ENCODE measurements at places on chromosomes 7 and 10.

- no peak overlapping the region for H3K27ac ChIP-seq
- DNase-seq, result no peak
- H3K36me3 ChIP-seq, result peaks cover 7% of the 10 kb centered on the region
These were observed 51.8 kb downstream of the MGMT start for GRCh38 chr10:129518793-129519192.

DNA sequence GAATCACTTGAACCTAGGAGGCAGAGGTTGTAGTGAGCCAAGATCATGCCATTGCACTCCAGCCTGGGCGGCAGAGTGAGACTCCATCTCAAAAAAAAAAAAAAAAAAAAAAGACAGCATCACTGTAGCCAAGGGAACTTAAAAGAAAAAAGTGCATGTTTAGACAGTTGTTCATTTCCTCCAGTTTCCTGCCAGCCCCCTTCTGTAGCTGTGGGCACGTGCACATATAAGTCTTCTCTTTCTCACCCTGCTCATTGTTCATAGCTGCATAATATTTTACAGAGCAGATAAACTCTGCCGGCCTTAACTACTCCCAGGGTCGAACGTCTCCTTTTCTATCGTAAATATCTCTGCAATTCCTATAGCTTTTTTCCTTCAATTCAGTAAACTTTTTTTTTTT is 132.6 kb downstream of the LHPP start:
- H3K36me3 ChIP-seq, result no peaks in the 10 kb centered on the region
- H3K27me3 ChIP-seq, result no peaks in the 10 kb centered on the region
- H3K27ac ChIP-seq, result no peak overlapping the region
- no peaks in the 10 kb centered on the region for H3K4me1 ChIP-seq
- H3K4me3 ChIP-seq, result no peak overlapping the region

GRCh38 chr10:102762401-102763015 is 18.8 kb downstream of the WBP1L start:
- no peak overlapping the region for H3K4me3 ChIP-seq
- DNase-seq, result no peak
- H3K36me3 ChIP-seq, result peaks cover 17% of the 10 kb centered on the region

GRCh38 chr7:11127114-11127785 is 153.6 kb downstream of the PHF14 start:
- peaks cover 34% of the 10 kb centered on the region for H3K4me1 ChIP-seq
- peak overlapping the region; percentile 8 for H3K27ac ChIP-seq
- H3K4me3 ChIP-seq, result no peak overlapping the region
- no peaks in the 10 kb centered on the region for H3K36me3 ChIP-seq
- H3K27me3 ChIP-seq, result no peaks in the 10 kb centered on the region

- no peak overlapping the region for H3K4me3 ChIP-seq
- H3K27ac ChIP-seq, result no peak overlapping the region
- no peak for DNase-seq
- H3K27me3 ChIP-seq, result no peaks in the 10 kb centered on the region
These were observed 21.1 kb downstream of the ZNF282 start for GRCh38 chr7:149216402-149216801.

GRCh38 chr10:89351780-89352597 is 24.2 kb downstream of the IFIT3 start:
- no peak for DNase-seq
- peaks cover 56% of the 10 kb centered on the region for H3K4me1 ChIP-seq
- no peak overlapping the region for H3K4me3 ChIP-seq
- H3K27me3 ChIP-seq, result no peaks in the 10 kb centered on the region
- peaks cover 8% of the 10 kb centered on the region for H3K36me3 ChIP-seq
- H3K27ac ChIP-seq, result peak overlapping the region; percentile 95

- H3K4me1 ChIP-seq, result peaks cover 1% of the 10 kb centered on the region
- H3K36me3 ChIP-seq, result no peaks in the 10 kb centered on the region
- H3K27ac ChIP-seq, result no peak overlapping the region
- no peaks in the 10 kb centered on the region for H3K27me3 ChIP-seq
- DNase-seq, result no peak
- no peak overlapping the region for H3K4me3 ChIP-seq
These were observed 106.6 kb upstream of the TNS3 start for GRCh38 chr7:47688311-47689100.

- peak overlapping the region; percentile 29 for H3K27ac ChIP-seq
- H3K27me3 ChIP-seq, result no peaks in the 10 kb centered on the region
- no peaks in the 10 kb centered on the region for H3K36me3 ChIP-seq
These were observed 10.6 kb downstream of the ZCCHC24 start for GRCh38 chr10:79434821-79435251.

GRCh38 chr10:80567292-80567691 is 29.6 kb downstream of the SH2D4B start:
- H3K36me3 ChIP-seq, result no peaks in the 10 kb centered on the region
- H3K27me3 ChIP-seq, result no peaks in the 10 kb centered on the region
- no peak overlapping the region for H3K4me3 ChIP-seq
- DNase-seq, result no peak
- no peak overlapping the region for H3K27ac ChIP-seq

- DNase-seq, result peak; percentile 42
- peaks cover 9% of the 10 kb centered on the region for H3K27me3 ChIP-seq
- peak overlapping the region; percentile 80 for H3K27ac ChIP-seq
- peak overlapping the region; percentile 53 for H3K4me3 ChIP-seq
- H3K36me3 ChIP-seq, result peaks cover under 1% of the 10 kb centered on the region
- H3K4me1 ChIP-seq, result peaks cover 34% of the 10 kb centered on the region
These were observed 27.3 kb downstream of the AGAP3 start for GRCh38 chr7:151113344-151114150.

- no peaks in the 10 kb centered on the region for H3K36me3 ChIP-seq
- no peak overlapping the region for H3K27ac ChIP-seq
- H3K4me1 ChIP-seq, result peaks cover 8% of the 10 kb centered on the region
- H3K27me3 ChIP-seq, result no peaks in the 10 kb centered on the region
- no peak for DNase-seq
These were observed 1222.6 kb upstream of the LRRN3 start for GRCh38 chr7:109868215-109868860.

- no peaks in the 10 kb centered on the region for H3K27me3 ChIP-seq
- no peak overlapping the region for H3K27ac ChIP-seq
- 0 out of 2 replicates have a peak, but pooled peaks cover 3% of the 10 kb centered on the region for H3K4me1 ChIP-seq
- no peak overlapping the region for H3K4me3 ChIP-seq
These were observed 35.8 kb upstream of the PIP4K2A start for GRCh38 chr10:22750131-22750530.

DNA sequence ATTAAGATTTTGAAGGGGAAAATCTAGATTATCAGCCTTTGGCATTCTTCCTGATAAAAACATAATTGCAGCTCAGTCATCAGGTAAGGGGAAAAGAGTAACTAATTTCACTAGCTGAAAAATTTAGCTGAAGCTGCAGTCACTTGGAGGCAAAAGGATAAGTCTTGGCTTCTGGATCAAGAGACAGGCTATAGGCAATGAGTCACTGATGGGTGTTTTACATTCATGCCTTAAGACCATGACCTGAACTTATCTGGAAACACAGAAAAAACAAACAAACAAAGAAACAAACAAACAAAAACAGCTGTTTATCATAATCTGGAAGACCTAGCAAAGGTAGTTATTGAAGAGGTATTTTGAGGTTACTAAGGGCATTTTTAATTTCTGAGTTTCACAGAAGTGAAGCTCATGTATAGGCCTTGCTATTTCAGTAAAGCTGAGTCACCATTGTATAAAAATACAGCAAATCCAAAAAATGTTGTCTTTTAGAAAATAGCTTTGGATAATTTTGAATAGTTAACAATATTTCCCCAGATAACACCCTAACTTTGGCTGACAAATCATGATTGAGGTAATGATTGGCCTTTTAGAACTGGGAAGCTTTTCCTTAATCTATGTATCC is 40.3 kb downstream of the ZNF22 start:
- H3K36me3 ChIP-seq, result no peaks in the 10 kb centered on the region
- H3K4me3 ChIP-seq, result no peak overlapping the region
- H3K27ac ChIP-seq, result no peak overlapping the region
- no peaks in the 10 kb centered on the region for H3K27me3 ChIP-seq
- DNase-seq, result no peak

DNA sequence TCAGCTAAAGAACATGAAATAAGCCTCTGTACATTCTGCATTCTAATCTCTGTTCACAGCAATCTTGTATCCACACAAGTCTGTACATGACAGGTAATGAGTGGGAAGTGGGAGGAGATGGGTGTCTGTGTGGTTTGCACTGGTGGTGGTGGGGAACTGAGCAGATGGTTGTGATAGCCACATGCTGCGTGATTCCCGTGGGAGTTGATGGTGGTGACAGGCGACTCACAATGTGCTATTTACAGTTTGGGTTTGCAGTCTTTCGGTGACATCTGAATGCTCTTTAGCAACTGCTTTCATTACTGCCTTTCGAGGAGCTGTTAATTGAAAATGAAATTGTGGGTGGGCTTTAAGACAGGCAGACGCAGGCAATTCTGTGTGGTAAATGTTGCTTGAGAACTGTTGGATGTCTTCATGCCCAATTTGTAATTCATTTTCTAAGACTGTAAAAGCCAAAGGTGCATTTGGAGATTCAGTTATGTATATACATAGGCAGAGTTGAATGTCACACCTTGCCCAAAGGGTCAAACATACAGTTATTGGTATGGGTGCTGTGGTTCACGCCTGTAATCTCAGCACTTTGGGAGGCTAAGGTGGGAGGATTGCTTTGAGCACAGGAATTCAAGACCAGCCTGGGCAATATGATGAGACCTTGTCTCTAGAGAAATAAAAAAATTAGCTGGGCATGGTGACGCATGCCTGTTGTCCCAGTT is 308.2 kb downstream of the AUTS2 start:
- no peak for DNase-seq
- no peaks in the 10 kb centered on the region for H3K36me3 ChIP-seq

DNA sequence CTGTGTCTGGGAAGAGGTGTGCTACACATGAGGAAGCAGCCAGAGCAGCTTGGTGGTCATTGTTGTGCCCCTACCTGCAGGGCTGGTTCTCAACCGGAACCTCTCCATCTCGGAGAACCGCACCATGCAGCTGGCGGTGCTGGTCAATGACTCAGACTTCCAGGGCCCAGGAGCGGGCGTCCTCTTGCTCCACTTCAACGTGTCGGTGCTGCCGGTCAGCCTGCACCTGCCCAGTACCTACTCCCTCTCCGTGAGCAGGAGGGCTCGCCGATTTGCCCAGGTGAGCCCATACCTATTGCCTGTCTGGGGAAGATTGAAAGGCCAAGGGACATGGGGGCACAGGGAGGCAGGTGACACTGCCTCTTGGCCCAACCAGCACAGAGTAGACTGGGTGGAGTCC is 29.3 kb upstream of the CSGALNACT2 start:
- H3K27ac ChIP-seq, result no peak overlapping the region
- no peaks in the 10 kb centered on the region for H3K36me3 ChIP-seq
- no peak for DNase-seq
- peaks cover 12% of the 10 kb centered on the region for H3K27me3 ChIP-seq

GRCh38 chr10:23343591-23344240 is 881 bp downstream of the C10orf67 start:
- peak overlapping the region; percentile 91 for H3K4me3 ChIP-seq
- H3K27ac ChIP-seq, result no peak overlapping the region
- H3K27me3 ChIP-seq, result peaks cover 27% of the 10 kb centered on the region
- DNase-seq, result peak; percentile 86

DNA sequence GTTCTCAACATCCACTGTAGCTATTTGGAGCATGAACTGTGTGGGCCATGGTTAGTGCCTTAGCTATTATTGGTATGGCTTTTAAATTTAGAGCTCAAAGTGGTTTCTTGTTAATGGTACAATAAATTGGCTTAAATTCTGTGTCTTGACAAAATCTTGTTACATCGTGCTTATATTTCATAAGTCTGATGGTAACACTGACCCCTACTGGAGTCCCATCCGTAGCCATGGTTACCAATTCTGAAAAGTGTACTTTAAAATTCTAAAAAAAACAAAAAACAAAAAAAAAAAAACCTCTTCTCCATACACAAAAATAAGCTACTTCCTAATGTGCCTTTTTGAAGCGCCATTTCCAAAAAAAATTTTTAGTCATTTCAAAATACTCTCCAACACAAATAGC is 6.4 kb upstream of the RPP30 start:
- H3K4me3 ChIP-seq, result no peak overlapping the region
- DNase-seq, result no peak
- H3K36me3 ChIP-seq, result peaks cover 4% of the 10 kb centered on the region
- no peak overlapping the region for H3K27ac ChIP-seq
- peaks cover 11% of the 10 kb centered on the region for H3K4me1 ChIP-seq
- H3K27me3 ChIP-seq, result peaks cover 16% of the 10 kb centered on the region

DNA sequence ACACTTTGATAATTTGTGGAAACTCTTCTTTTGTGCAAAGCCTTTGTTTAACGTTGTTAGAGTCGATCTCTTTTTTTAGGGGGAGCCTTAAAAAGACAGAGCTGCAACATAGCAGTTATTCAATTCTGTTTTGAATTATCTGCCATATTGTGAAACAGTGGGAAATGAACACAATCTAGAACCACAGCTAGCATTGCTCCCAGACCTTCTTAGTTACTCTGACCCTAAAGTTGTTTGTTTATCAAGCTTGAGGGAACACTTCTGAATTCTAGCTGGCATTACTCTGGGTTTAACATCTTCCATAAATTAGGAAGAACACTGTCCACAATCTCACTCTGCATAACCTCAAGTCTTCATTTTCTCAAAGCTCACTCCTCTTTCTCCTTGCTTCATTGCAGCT is 217.7 kb downstream of the PRKG1 start:
- H3K27ac ChIP-seq, result no peak overlapping the region
- 0 out of 2 replicates have a peak, but pooled peaks cover 4% of the 10 kb centered on the region for H3K4me1 ChIP-seq
- H3K27me3 ChIP-seq, result no peaks in the 10 kb centered on the region
- DNase-seq, result no peak
- H3K4me3 ChIP-seq, result no peak overlapping the region
- H3K36me3 ChIP-seq, result no peaks in the 10 kb centered on the region

DNA sequence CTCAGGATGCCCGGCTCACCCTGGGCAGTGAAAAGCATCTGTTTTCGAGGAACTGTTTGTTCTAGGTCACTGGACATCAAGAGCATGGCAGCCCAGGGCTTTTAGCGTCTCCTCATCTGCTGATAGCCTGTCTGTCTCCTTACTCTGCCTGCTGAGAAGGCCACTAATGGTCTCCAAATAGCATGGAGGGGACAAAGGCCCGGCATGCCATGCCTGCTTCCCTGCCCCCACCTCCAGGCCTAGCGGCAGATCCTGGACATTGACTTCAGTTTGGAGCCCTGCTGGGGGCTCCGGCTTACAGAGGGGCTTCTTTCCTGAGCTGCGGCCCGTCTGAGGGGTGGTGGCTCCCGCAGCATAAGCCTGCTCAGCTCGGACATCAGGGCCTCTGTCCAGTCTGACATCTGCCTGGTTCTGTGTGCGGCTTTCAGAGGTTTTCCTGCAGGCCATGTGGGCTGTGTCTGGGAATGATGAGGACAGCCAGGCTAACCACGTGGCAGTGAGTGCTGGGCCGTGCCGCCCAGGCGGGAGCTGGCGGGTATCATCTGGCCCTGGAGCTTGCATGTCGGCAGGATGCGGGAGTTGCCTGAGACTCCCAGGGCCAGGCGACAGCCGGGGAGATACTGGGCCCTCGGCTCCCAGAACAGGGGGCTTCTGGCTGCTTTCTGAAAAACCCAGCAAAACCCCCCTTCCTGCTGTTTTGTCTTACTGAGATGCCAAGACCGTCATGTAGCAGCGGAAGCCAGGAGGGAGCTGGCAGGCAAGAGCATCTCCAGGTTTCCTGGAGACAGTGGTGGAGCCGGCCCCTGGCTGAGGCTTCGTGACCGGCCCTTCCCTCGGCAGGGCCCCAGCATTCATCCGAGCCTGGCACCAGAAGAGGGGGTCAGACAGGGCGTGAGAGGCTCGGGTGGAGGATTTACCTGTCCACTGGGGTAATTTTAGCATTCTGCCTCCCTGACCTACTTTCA is 9.2 kb downstream of the PFKFB3 start:
- no peaks in the 10 kb centered on the region for H3K27me3 ChIP-seq
- peaks cover 37% of the 10 kb centered on the region for H3K36me3 ChIP-seq
- H3K27ac ChIP-seq, result peak overlapping the region; percentile 5
- no peak for DNase-seq
- H3K4me3 ChIP-seq, result no peak overlapping the region

- H3K4me3 ChIP-seq, result no peak overlapping the region
- no peak for DNase-seq
- H3K4me1 ChIP-seq, result peaks cover 14% of the 10 kb centered on the region
- H3K36me3 ChIP-seq, result no peaks in the 10 kb centered on the region
- no peaks in the 10 kb centered on the region for H3K27me3 ChIP-seq
These were observed 34.5 kb downstream of the RTKN2 start for GRCh38 chr10:62234077-62234605.

Measured in WTC11 (cell line).